Activated CD4-positive, alpha-beta T cell treated with anti-CD3 and anti-CD28 coated beads, Interleukin-2, amount 10 ng/mL, durations not matched to agents 7 days and 5 days (primary cell): ENCODE measurements at places on chromosomes 7 and 10. TPM values are rescaled to one million over a fixed set of nuclear protein-coding genes. Genes with fewer than 3 reads are reported as not detected.
A peak's percentile ranks its signal among the peaks of the same experiment; 100 is the strongest.

FAM237B gene
- not detected for total RNA-seq

SPRN gene
- total RNA-seq, result not detected

LRMDA gene
- total RNA-seq, result not detected

ARMC10 gene
- total RNA-seq, result 32.9 TPM

CASP7 gene
- total RNA-seq, result 35.6 TPM

DNA sequence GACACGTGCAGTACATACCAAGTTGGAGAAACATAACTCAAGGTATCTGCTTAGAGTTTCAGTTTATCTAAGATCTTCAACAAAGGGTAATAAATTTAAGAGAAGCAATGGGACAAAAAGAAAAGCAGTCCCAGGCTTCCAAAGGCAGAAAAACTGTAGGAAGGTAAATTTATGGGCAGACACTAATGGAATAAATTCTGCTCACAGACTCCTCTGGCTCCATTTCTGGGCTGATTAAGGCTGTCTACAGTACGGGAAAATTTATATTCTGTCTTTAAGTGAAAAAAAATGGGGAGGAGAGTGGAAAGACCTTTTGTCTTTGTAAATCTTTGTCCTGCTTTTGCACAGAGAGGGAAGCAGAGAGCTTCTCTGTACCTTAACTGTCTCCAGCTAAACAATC lies 587.5 kb upstream of the IGFBP3 start:
- DNase-seq, result no peak
- no peaks in the 10 kb centered on the region for H3K4me1 ChIP-seq
- H3K36me3 ChIP-seq, result no peaks in the 10 kb centered on the region
- H3K27ac ChIP-seq, result no peak overlapping the region
- H3K27me3 ChIP-seq, result no peaks in the 10 kb centered on the region

DNA sequence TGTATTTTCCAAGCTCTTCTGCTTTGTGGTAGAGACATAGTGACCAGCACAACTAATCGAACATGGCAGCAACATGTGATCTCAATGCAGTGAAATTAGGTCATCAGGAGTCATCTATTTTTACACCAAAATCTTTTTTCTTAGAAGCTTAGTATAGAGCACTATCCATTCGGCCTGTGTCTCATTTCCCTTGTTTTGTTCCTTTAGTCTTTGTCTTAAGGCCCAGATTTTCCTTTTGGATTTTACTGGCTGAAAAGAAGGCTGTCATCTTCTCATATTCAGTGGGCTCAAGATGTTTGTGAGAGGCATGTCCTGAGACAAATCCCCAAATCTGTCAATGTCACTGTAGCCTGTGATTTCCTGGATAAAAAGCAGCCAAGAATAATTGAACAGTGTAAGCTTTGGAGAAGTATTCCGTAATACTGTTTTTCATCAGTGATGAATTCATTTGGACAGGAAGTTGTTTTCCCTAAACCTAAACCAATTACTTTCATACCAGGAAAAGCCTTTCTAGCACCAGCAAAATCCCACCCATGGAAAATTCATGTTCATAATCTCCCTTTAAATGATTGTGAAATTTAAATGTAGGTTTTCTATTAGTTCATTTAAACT lies 55.2 kb downstream of the MAGI2 start:
- DNase-seq, result no peak
- H3K27ac ChIP-seq, result no peak overlapping the region
- no peak overlapping the region for H3K4me3 ChIP-seq
- no peaks in the 10 kb centered on the region for H3K36me3 ChIP-seq

DNA sequence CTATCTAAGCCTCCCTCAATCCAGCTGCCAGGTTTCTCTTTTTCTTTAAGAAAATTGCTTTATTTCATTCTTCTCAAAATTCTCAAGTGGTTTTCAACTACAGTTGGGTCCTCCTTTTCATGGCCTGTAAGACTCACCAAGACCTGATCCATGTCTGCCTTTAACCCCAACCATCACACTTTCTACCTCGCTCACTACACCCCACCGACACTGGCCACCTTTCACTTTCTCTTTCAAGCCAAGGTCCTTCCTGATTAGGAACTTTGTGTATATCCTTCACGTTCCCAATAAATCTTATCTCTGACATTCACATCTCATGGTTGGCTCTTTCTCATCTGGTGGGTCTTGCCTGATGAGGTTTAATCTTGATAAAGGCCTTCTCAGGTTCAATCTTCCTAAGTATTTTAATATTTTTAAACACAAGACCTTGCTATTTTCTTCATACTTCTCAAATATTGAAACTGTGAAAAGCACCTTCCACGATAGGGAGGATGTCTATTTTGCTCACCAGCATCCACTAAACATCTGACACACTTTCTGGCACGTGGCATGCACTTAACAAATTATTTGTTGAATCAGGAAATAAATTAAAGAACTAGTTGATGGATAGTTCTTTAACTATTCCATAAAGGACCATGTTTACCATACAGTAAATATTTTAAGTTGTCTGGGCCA lies 624.8 kb downstream of the GRID1 start:
- peak overlapping the region; percentile 58 for H3K27ac ChIP-seq
- no peaks in the 10 kb centered on the region for H3K27me3 ChIP-seq
- peak; percentile 15 for DNase-seq
- H3K4me3 ChIP-seq, result peak overlapping the region; percentile 58
- no peaks in the 10 kb centered on the region for H3K36me3 ChIP-seq

DNA sequence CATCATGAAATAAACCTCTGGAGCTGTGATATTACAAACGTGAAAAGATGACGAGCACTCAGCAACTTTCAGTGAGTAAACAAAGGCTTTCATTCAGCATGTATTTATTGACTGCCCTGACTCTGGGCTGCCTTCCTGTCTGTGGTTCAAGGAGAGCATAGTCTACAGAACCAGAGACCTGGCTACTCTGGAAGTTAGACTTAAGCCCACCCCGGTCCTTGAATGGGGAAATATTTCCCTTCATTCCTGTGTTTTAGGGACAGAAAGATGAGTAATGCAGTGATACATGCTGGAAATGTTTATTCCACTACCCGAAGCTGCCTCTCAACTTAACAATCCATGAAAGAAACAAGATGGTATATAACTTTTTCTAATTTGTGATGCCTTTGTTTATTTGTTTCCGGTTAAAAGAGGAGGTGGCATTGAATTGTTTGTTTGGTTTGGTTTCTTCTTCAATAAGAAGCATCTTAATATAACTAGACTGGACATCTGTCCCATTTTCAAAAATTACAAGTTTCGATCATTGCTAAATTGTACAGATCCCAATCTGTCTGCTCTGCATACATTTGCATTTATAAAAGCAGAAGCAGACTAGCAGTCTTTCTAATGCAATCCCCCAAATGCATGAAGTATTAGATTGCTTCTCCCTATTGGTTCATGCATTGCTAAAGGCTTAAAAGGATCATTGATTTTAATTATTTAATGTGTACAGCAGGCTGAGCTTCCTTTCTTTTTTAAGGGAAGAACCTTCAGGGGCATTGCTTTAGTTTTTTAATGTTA lies 57.7 kb downstream of the TRUB1 start:
- no peak for DNase-seq

GRCh38 chr10:34295142-34295548 lies 520.0 kb downstream of the PARD3 start:
- DNase-seq, result no peak
- no peak overlapping the region for H3K4me3 ChIP-seq
- no peaks in the 10 kb centered on the region for H3K27me3 ChIP-seq
- H3K4me1 ChIP-seq, result peaks cover 2% of the 10 kb centered on the region

GRCh38 chr10:35322636-35323035 lies 13.7 kb upstream of the CCNY start:
- H3K27me3 ChIP-seq, result no peaks in the 10 kb centered on the region
- H3K4me1 ChIP-seq, result peaks cover 2% of the 10 kb centered on the region
- no peak for DNase-seq

DNA sequence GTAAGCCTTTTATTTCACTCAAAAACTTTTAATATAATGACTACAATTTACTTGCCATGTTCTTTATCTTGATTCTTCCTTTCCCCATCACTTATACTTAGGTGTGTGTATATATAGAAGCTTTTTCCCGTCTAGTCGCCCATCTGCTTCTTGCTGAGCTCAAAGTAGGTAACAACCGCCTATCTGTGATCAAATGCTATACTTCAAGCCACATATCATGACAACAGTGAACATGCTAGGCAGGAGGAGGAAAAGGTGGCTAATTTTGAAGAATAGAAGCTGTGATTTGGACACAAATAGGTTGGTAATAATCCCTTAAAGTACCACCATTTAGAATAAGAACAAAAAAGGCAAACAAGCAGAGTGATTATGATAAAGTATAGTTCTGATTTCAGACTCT lies 367.3 kb upstream of the CHRM2 start:
- no peak for DNase-seq
- no peak overlapping the region for H3K27ac ChIP-seq
- H3K36me3 ChIP-seq, result no peaks in the 10 kb centered on the region
- H3K27me3 ChIP-seq, result no peaks in the 10 kb centered on the region

GRCh38 chr7:157318015-157318706 lies 18.6 kb upstream of the DNAJB6 start:
- H3K4me1 ChIP-seq, result peaks cover 16% of the 10 kb centered on the region
- no peaks in the 10 kb centered on the region for H3K27me3 ChIP-seq
- peak; percentile 31 for DNase-seq
- H3K36me3 ChIP-seq, result no peaks in the 10 kb centered on the region
- H3K4me3 ChIP-seq, result no peak overlapping the region
- H3K27ac ChIP-seq, result no peak overlapping the region

DNA sequence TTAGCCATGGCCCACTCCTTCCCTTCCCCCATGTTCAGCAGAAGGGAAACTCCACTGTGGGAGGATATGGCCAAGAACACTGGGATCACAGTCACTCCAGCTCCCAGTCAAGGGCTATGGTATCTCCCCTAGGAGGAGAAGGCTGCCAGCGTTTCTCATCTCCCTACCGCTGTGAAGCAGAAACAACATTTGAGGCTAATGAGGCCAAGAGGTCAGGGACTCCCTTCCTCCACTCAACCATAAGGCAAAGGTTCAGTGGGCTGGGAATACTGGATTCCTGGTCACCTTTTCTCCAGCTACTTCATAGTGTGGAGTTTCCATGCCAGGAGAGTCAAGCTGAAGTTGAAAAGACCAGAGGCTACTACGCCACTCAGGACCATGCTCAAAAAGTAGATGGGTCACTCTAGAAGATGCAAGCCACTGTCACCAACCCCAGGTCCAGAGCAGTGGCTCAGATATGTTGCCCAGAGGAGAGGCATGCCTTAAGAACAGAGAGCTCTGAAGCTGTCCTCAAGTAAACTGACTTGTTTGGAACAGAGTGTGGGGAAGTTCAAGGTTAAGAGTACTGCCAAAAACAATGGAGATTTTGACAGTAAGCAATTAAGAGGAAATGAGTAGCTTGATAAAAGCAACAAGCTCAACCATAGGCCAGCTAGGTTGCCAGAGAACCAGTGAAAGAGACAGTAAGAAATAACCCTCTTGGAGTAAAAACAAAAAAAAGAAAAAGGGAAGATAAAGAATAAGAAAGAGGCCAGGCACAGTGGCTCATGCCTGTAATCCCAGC lies 3.8 kb upstream of the TMEM140 start:
- H3K36me3 ChIP-seq, result peaks cover 13% of the 10 kb centered on the region
- no peak overlapping the region for H3K4me3 ChIP-seq
- H3K27me3 ChIP-seq, result peaks cover 5% of the 10 kb centered on the region

DNA sequence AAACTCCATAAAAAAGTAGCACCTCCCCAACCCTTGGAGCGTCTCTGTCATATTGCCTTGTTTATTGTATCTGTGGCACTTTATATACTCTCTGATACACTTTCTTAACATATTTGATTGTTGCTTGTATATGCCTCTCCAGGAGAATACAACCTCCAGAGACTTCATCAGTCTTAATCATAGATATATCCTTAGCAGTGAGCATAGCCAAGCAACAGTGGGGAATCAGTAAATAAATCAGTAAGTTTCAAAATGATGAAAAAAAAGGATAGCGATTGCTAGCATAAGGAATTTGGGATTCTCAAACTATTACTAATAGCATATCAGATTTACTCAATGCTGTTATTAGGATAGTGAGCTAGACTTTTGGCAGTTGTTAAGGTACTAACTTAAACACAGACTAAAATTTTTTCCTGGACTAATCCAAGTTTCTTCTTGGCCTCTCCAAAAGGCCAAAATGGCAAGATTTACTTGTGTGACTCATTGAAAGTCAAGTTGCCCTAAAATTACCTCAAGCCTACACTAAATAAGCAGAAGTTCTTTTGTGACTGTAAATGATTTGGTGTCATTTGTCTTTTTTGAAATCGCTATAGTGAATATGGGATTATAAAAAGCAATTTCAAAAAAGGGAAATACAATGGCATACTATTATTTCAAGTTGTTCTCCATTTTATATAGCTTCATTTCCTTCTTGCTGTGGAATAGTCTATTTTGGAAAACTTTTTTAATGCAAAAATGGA lies 177.9 kb downstream of the CHN2 start:
- no peak overlapping the region for H3K4me3 ChIP-seq
- H3K27me3 ChIP-seq, result no peaks in the 10 kb centered on the region
- H3K36me3 ChIP-seq, result no peaks in the 10 kb centered on the region
- no peak for DNase-seq
- H3K27ac ChIP-seq, result no peak overlapping the region

- H3K36me3 ChIP-seq, result no peaks in the 10 kb centered on the region
- no peak for DNase-seq
- no peak overlapping the region for H3K4me3 ChIP-seq
- H3K27ac ChIP-seq, result no peak overlapping the region
Observed at GRCh38 chr7:113892818-113893217, 26.0 kb downstream of the PPP1R3A start.

- DNase-seq, result no peak
- peaks cover 2% of the 10 kb centered on the region for H3K4me1 ChIP-seq
- peaks cover 51% of the 10 kb centered on the region for H3K36me3 ChIP-seq
- no peak overlapping the region for H3K4me3 ChIP-seq
Observed at GRCh38 chr7:99340659-99341058, 15.0 kb downstream of the ARPC1A start.

DNA sequence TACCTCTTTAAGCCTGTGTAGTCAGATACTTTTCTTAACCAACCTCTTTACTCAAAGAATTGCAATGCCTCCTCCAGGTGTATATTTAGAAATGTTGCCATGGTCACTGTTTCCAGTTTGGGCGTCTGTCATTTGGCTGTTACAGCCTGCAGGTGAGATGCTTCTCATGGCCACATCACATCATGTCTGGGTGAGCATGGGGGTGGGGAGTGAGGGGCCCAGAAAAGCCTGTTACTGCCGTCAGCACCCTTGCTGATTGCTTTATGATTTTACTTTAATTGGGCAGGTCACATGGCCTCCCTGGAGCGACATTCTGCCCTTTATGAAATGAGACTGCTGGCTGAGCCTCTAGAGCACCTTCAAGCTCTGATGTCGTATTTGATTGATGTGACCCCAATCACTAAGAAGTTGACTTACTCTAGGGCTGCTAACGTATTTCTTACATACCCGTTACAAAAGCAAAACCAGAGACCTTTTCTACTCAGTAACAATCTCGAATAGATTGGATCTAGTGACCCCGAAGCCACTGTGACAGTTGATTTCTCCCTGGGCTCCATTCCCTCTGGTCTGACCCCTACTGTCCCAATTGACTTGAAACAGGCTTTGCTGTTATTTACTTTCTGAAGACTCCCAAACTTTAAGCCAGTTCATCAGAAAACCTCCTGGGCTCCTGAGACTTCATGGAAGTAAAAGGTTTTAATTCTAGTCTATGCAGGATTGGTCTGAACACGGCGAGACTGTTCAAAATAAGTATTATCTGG lies 60.7 kb downstream of the OTUD1 start:
- no peaks in the 10 kb centered on the region for H3K27me3 ChIP-seq
- no peak for DNase-seq
- no peaks in the 10 kb centered on the region for H3K4me1 ChIP-seq

- DNase-seq, result no peak
- H3K4me3 ChIP-seq, result no peak overlapping the region
- no peaks in the 10 kb centered on the region for H3K4me1 ChIP-seq
- no peaks in the 10 kb centered on the region for H3K36me3 ChIP-seq
- H3K27ac ChIP-seq, result no peak overlapping the region
- peaks cover 1% of the 10 kb centered on the region for H3K27me3 ChIP-seq
Observed at GRCh38 chr10:61640856-61641255, 21.9 kb upstream of the CABCOCO1 start.
